ENCODE measurements at places on chromosomes 3 and 15.

- peak; percentile 33 for DNase-seq
These were observed 47.0 kb downstream of the ZNF609 start for GRCh38 chr15:64507293-64507802.

DNA sequence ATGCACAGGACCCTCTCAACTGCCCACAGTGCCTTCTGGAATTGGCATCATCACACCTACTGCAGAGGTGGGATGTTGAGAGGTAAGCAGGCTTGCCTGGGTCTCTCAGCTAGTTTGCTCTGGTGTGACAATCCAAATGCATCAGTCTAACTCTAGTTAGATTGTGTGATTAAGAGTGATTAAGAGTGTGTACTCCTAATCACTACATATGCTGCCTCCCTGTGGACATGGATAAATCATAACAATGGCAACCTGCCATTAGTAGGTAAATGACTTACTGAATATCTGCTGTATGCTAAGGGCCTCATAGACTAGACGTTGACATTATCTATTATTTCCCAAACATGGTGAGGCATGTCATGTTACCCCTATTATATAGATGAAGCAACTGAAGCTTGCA is 342.1 kb downstream of the OCA2 start:
- DNase-seq, result no peak

- no peak for DNase-seq
These were observed 73.1 kb downstream of the USF3 start for GRCh38 chr3:113623324-113623723.

DNA sequence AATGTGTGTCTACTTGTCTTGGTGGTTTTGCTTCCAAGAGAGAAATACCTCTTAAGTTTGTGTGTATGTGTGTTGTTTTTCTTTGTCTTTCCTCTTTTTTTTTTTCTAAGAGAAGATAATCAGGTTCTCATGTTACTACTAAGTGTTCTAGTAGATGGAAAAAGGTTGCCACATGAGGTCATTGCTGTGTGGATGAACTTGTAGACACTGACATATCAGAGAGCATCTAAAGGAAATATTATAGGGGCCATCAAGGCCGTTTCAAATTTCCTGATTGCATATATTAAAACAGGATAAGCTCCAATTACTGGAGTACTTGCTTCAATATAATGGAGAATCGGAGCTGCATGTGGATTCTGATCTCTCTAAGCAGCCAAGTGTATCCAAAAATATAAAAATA is 747.5 kb downstream of the NR2F2 start:
- DNase-seq, result no peak

- no peak for DNase-seq
These were observed 551.3 kb downstream of the NSUN3 start for GRCh38 chr3:94614192-94614591.

- DNase-seq, result no peak
These were observed 76.0 kb downstream of the ZNF609 start for GRCh38 chr15:64536244-64536836.

DNA sequence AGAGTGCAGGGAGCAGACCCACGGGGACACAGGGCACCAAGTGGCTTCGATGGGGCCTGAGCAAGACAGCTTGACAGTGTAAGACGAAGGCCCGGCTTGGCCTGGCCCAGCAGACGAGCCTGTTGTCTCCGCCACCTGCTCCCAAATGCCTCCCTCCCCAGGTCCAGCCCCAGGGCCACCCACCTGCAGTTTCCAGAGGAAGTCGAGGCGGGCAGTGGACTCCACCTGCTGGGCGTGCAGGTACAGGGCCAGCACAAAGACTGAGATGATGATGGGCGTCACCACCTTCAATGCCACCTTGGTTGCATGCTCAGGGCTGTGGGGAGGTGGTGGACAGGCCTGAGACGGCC is 94.1 kb downstream of the SEC22A start:
- DNase-seq, result no peak

DNA sequence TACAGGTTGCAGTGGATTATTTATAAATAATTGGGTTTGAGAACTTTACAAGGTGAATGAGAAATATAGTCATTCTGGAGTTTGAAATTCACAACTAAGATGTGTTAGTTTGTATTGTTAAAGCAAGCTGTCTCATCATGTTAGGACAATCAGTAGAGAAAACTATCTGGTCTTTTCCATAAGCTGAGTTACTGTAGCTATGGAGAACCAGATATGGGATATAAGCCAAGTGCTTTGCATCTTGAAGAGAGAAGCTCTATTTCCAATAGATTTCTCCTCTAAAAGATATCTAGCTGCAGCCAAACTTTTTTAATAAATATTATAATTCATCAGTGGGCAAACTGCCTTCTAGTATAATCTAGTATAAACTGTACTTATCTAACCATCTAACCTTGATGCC is 11.3 kb downstream of the P3H2 start:
- DNase-seq, result no peak

DNA sequence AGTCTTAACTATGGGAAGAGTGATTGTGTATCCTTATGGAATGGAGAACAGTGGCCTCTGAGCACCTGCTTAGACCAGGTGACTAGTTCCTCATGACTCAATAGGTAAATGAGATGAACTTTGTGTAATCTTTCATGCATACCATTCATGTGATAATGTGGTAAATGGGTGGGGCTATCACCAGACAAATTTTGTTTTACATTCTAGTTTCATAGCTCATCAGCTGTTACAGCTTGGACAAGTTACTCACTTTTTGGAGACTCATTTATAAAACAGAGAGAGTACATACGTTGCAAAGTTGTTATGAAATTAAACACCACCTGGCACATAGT is 103.7 kb upstream of the TGFBR2 start:
- DNase-seq, result no peak

DNA sequence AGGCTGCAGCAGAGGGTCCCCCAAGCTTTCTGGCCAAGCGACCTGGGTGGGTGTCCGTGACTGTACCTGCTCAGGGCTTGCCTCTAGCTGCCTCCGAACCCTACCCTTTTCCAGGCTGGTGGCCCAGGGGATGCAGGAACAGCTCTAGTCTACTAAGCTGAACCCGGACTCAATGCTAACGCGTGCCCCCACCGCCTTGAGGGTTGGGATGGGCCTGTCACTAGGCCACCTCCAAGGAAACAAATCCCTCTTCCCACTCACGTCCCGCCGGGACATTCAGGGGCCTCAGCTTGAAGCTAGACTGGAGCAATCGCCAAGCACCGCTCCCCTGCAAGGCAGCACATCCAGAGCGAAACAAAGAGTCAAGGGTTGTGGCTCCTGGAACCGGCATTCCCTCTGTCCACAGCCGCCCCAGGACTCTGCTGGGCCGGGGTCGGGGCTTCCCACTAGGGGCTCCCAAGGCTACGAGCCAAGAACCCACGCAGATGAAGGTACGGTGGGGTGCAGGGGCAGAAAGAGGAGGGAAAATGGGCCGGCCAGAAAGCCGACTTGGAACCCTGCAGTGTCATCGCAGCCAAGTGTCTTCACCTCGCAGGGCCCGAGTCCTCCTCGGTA is 2.9 kb downstream of the FBXL22 start:
- DNase-seq, result no peak

DNA sequence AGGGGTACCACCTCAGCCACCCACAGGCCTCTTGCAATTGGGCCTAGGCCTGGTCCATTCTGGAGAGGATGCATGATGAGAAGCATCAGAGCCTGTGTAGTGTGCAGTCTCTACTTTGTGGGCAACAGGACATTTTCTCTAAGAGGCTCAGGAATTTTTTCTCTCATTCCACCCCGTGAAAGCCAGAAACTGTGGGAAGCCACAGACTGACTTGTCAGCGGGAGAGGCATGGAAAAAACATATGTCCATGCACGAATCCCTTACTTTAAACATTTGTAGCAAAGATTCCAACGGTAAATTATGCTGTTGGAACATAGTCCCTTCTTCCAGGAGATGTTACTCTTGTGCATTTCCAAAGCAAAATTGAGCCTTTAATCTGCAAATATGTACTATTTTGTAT is 196.5 kb downstream of the KLHL25 start:
- DNase-seq, result no peak

GRCh38 chr3:105436687-105437086 is 70.0 kb downstream of the ALCAM start:
- no peak for DNase-seq

GRCh38 chr15:29854413-29854812 is 32.1 kb upstream of the TJP1 start:
- no peak for DNase-seq

DNA sequence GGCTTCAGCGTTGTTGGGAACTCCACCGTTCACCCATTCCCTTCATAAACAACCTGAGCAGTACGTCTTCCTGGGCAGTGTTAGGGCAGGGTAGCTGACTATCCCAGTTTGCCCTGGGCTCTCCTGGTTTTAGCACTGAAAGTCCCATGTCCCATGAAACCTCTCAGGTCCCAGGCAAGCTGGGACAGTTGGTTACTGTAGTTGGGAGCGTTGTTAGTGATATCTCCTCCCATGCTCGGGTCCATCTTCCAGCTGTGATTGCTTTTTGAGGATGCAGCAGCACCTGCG is 60.9 kb upstream of the HERC1 start:
- no peak for DNase-seq

DNA sequence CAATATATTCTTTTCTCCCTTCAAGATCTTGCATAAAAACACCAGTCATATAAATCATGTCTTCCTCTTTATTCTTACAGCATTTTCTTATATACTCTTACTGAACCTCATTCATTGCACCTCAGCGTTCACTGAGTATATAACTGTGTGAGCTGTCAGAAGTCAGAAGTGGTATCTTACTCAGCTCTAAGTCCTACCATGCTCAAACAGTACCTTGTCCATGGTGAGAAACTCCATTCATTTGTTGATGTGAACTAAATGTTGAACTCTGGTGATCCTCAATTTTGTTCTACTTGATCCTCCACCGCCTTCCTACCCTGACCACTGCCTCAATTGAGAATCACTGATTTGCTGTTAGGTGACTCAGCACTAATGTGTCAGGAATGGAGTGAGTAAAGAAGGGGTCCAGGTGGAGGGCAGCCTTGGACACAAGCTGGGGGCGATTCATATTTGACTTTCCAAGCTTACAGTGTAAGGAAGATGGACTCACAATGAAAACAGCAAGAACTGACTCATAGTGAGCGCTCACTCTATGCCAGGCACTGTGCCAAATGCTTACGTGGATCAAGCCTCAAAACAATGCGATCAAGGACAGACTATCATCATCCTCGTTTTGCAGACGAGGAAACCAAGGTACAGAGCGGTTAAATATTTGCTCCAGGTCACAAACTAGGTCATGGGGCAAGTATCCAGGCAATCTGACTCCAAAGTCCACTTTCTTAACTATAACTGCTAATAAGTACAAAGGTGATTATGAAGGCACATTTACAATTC is 13.5 kb upstream of the ZFYVE19 start:
- DNase-seq, result no peak

GRCh38 chr3:71016178-71016845 is 567.2 kb downstream of the FOXP1 start:
- DNase-seq, result no peak

GRCh38 chr3:189703865-189704264 is 72.7 kb downstream of the TP63 start:
- DNase-seq, result no peak

DNA sequence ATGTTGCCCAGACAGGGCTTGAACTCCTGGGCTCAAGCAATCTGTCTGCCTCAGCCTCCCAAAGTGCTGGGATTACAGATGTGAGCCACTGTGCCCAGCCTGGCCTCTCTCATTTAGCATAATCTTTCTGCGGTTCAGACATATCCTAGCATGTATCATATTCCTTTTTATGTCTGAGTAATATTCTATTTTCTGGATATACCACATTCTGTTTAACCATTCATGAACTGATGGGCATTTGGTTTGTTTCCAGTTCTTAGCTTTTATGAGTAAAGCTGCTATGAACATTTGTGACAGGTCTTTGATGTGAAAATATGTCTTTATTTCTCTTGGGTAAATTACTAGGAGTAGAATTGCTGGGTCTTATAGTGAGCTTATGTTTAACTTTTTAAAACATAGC is 23.5 kb downstream of the FAM81A start:
- no peak for DNase-seq

- no peak for DNase-seq
These were observed 197.7 kb downstream of the FNDC3B start for GRCh38 chr3:172236771-172237742.

GRCh38 chr3:161879470-161879869 is 382.9 kb downstream of the OTOL1 start:
- no peak for DNase-seq

GRCh38 chr15:85014932-85015331 is 33.3 kb downstream of the PDE8A start:
- no peak for DNase-seq

DNA sequence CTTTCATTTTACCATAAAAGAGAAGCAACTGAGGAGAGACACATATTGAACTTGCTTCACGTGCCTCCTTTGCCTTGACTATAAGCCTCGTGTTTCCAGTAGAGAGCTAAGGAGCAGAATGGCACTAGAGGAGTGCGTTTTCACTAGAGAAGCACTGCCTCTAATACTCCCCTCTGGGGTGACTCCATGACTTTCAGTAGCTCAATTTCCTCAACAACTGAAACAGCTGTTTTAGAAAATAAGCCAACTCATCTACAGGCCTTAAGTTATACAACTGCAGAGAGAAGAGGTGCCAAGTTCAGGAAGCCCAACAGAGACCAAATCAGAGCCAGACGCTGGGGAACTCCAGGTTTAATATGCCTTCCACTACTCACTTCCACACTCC is 1.9 kb downstream of the UBP1 start:
- no peak for DNase-seq

DNA sequence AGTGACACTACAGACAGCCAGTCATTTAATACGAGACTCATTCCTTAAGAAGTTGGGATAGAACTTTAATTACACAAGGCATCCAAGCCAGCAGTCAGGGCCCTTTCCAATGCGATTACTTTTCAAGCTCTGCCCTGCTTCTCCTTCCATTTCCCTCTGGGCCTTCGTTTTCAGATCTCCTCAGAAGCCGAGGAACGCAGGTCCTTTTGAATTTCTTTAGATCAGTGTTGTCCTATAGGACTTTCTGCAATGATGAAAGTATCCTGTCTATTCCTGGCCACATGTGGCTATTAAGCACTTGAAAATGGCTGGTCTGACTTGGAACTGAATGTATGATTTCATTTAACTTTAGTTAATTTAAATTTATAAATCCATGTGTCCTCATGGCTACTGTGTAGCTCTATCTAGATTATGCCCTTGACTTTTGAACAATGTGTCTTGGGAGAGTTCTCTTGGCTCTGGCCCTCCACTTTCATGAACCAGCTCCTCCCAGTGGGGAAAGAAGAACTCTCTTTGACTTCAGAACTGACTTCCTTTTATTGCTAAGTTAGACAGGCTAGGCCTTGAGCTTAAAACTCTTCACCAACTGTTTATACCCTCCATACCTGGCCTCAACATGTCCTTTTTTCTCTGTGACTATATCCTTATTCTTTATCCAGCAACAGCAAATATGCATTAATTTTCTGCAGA is 22.6 kb downstream of the TGFBR2 start:
- DNase-seq, result no peak

DNA sequence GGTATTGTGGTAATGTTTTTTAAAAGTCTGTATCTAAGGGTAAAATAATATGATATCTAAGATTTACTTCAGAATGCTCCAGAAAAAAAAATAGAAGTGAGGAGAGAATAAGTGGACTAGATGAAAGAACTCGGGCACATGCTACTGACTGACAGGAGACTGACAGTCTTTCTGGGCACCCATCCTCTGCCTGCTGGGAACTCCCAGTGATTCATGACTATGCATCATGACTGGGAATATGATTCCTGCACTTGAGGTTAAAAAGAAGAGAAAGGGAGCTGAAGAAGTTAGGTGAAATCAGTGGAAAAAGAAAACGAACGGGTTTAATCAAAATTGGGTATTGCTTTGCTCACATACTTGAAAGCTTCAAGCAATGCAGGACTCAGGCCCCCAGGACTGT is 35.7 kb upstream of the SPSB4 start:
- DNase-seq, result no peak
